Right atrium auricular region (tissue), 2 donors: ENCODE measurements at places on chromosomes 2 and 18. TPM values are rescaled to one million over a fixed set of nuclear protein-coding genes. Genes with fewer than 3 reads are reported as not detected.

TMEM247 gene
- not detected for total RNA-seq

- DNase-seq: no peak
These were observed 424.5 kb upstream of the SPRED2 start for GRCh38 chr2:65856928-65857327.

RAPGEF4 gene
- 14.1 TPM for total RNA-seq

APCDD1 gene
- 73.2 TPM for total RNA-seq
